ENCODE measurements at places on chromosomes 12 and 14.

DNA sequence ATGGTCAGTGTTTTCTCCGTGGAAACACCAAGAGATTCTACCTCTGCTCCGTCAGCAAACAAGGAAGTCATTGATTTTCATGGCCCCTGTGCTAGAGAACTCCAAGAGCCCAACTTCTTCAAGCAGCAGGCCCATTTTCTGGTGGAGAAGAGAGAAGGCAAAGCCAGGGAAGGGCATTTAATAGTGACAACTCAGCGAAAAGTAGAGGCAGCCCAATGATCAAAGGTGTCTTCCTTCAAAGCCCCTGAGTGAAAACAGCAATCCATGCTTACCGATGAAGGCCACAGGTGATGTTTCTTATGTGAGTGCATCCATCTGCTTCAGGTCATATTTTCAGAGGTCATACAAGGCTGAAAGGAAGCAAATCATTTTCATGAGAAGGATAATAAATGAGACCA lies 77.3 kb downstream of the VCPKMT start:
- DNase-seq, result no peak

GRCh38 chr12:43786899-43787693 lies 19.0 kb downstream of the TWF1 start:
- no peak for DNase-seq

DNA sequence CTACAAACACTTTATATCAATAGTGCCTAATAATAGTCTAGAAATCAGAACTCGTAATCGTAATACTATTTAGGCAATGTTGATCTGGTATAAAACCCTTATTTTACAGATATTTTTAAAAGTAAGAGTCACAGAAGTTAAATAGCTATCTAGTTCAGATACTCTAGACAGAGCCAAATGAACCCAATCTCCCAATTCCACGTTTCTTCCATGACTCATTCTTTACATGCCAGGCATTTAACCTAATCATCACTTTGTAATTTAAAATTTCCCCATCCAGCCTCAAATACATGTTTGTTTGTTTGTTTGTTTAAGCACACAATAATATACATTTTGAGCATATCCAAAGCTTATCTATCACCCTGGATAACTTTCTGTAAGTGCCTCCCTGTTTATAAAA lies 36.4 kb upstream of the GARIN6 start:
- no peak for DNase-seq

GRCh38 chr12:124713436-124714082 lies 146.1 kb upstream of the NCOR2 start:
- no peak for DNase-seq

GRCh38 chr12:3836641-3837040 lies 36.6 kb downstream of the PARP11 start:
- no peak for DNase-seq

- DNase-seq, result no peak
Observed at GRCh38 chr12:112350593-112351592, 31.3 kb downstream of the HECTD4 start.

DNA sequence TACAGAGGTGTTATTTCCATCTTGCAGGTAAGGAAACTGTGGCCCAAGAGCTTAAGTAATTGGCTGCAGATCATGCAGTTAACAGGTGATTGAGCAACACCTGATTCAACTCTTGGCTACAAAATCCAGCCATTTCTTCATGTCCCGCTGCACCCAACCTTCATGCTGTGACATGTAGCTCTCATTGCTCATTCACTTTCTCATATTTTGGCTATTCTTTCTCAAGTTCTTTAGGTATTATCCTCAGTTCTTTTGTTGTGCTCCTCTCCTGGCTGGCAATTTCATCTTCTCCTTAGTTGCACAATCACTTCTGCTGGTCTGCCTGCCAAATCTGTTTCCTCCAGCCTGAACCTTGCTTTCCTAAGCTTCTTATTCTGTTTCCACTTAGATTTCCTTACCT lies 300.8 kb downstream of the SSPN start:
- DNase-seq, result no peak

DNA sequence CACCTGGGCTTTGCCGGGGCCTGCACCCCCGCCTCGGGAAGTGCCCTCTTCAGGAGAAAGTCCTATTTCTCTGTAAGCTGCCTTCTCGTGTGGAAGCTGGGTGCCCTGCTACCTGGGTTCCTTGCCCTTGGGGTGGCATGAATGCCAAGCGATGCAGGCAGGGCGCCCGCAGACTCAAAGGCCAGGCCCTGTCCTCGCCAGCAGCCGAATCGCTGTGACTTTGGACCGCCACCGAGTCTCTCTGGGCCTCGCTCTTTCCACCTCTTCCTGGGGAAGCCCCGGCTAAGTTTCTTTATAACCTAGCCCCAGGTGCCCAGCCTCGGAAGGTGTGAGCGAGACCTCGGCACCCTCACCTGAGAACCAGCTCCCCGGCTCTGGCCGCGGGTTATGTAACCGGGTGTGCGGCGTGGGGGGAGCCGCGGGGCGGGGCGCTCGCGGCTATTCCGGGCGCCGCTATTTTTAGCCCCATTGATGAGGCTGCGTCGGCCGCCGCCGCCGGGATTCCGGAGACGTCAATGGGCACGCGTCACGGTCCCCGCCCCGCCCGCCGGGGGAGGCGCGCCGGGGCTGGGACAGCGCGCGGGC lies 14.6 kb upstream of the NR4A1 start:
- DNase-seq, result peak; percentile 90

DNA sequence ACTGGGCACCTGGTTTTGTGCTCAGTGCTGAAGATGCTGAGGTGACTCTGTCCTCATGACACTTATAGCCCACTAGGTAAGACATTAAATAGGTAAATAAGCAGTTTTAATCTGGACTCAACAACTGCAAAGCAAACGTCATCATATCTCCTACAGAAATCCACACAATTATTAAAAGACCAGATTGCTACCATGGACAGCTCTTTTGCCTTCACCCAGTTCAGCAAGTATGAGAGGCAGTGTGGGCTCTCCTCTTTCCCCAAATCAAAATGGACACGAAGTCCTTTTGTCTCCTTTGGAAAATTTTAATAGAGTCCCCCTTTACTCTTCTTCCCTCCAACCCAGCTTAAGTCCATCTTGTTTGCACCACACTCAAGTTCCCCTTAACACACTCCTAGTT lies 171.1 kb downstream of the RPAP3 start:
- no peak for DNase-seq

- DNase-seq, result no peak
Observed at GRCh38 chr12:80766210-80766609, 49.5 kb downstream of the MYF5 start.

DNA sequence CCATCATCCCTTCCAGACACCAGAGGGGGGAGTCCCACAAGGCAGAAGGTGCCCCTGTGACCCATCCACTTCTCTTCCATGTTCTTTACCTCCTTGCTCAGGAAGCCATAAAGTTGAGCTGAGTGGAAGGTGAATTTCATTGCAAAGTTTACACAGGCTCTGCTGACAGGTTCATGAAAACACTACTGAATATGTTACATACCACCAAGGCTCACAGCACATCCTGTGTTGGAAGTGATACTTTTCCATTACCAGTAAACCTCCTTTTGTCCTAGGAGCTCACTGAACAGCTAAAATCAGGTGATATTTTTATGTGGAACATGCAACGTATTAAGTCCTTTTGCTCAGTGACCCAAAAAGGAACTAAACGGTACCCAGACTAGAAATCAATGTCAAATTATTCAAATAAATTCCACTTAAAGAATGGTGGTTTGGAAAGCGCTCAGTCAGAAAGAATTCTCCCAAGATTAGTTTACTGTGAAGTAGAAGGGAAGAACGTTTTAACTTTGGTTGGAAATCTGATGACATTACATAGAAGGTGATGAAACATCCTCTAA lies 196.2 kb upstream of the NUDT4 start:
- DNase-seq, result no peak

GRCh38 chr12:74170645-74171477 lies 366.8 kb upstream of the ATXN7L3B start:
- no peak for DNase-seq

GRCh38 chr14:95935228-95935822 lies 58.7 kb downstream of the TUNAR start:
- no peak for DNase-seq

DNA sequence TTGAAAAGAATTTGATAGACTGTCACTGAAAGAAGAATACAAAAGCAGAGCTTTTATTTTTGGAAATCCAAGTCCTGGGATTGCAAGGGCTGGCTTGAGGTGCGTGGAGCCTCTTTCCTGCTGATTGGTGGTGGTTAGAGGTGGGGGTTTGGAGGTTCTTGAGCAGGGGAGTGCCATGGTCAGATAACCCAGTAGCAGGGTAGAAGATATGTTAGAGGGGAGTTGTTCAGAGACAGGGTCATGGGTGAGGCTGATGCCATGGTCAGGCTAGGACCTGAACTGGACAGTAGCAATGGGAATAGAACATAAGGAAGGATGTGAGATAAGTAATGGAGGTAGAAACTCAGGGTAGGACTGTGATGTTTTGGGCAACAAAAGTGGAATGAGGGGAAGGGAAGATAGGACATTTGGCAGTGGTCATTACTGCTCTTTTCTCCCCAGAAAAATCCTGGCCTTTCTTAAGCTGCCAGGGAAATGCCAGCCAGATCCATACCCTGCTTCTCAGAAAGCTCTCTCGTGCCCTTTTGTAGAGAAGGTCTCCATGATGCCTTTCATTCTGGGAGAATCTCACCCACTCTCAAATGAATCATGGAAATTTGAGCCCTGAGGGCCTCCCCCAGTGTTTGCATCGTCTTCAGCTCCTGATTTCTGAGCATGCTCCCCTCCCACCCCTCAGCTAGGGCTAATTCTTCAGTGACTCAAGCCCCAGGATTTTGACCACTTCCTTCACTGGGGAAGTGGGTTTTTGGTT lies 9.5 kb downstream of the EMP1 start:
- DNase-seq, result no peak

DNA sequence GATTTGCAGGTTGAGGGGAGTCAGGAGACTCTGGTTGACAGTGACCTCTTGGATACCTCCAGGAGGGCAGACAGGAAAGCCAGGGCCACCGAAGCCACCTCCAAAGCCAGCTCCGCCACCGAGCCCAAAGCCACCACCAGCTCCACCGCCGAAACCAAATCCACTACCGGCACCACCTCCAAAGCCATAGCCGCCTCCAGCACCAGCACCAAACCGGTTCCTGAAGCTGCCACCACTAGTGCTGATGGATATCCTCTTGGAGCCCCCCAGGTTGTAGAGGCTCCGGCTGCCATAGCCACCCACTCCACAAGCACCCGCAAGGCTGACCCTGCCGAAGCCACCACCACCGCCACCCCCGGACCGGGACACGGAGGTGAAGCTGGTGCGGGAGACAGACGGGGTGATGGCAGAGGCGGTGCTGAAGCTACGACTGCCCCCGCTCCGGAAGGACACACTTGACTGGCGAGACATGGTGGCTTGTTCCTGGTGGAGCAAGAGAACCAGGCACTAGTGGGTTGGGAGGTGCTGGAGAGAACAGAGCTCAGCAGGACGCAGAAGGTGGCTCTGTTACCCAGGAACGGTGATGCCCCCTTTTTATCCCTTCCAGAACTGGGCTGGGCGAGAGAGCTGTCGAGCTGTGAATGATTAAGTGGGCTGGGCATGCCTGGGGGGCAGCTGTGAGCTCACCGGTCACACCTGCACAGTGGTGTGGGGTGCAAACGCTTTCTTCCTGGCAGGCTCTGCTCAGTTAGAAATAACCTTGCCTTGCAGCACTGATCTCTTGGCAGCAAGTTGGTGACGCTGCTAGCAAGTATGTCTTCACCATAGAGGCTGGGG lies at the start of gene KRT5:
TSS of gene KRT5 (minus strand) at position 569 of the 837 bp plus-strand sequence. CDS start at position 471, 98 bp downstream.
- no peak for DNase-seq

GRCh38 chr12:49854976-49855375 lies 12.1 kb upstream of the BCDIN3D start:
- DNase-seq, result no peak

- DNase-seq, result no peak
Observed at GRCh38 chr12:98999559-98999958, 354.5 kb downstream of the APAF1 start.

DNA sequence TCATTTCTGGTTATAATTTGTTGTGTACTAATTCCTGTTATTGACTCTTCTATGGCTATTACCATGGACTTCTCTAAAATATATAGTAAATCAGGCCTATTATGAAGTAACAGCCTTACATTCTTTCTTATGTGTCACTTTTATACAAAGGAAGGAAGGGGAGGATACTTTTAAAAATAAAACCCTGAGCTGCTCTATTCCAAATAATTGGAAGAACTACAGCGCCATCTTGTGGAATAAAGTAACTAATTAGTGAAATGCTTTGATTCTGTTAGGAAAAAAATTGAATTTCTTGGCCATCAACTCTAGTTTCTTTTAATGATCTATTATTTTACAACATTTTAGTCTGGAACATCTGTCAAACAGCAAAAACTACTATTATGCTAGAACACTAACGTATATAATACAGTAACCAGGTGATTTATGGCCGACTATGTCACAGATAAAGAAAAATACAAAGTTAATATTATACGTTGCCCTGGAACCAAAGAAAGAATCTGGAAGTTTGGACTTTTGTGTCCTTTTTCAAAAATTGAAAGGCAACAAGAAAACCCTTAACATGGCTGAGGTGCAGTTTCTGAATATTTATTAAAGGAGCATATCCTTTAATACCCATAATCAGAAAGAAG lies 55.0 kb upstream of the NELL2 start:
- no peak for DNase-seq

GRCh38 chr14:36019126-36019525 lies 157.4 kb downstream of the PTCSC3 start:
- no peak for DNase-seq

DNA sequence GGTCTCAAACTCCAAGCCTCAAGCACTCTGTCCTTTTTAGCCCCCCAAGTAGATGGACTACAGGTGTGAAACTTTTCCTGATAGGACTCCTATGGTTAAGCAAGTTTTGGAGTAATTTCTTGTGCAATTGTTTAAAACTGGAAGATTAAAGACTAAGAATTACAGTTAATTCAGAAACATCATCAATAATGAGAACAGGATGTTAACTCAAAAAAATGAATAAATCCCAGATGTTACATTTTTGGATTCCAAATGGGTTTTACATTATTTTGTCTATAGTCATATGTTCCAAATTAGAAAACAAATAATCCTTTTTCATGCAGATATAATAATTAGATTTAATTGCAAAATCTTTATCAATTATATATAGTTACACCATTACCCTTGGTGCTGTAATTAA lies 24.4 kb upstream of the KITLG start:
- DNase-seq, result no peak

DNA sequence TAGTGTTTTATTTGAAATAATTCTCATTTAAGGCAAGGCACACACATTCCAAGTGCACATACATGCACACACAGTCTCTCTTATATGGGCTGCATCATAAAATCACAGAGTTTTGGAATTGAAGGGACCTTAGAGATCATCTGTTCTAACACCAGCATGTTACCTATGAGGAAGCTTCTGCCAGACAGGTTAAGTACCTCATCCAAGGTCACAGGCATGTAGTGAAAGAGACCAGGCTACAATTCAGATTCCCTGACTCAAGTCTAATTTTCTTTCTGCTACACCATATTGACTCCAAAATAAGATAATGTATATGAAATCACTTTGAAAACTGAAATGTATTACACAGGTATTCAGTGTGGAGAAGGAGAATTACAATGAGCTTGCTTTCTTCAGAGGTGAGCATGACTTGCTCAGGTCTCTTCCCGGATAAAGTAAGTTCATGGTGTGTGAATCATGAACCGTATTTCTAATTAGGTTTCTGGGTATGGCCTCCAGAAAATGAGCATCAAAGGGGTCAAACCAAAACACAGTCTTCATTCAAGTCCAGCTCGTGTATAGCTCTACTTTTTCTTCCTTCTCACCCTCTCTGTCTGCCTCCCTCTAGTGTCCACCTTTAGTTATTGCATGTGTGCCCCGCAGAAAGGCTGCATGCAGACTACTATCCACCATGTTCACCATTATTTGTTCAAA lies 411.9 kb downstream of the FUT8 start:
- peak; percentile 33 for DNase-seq

All from T-cell (primary cell).